ENCODE measurements at places on chromosomes 11 and 22.
A peak's percentile ranks its signal among the peaks of the same experiment; 100 is the strongest.

DNA sequence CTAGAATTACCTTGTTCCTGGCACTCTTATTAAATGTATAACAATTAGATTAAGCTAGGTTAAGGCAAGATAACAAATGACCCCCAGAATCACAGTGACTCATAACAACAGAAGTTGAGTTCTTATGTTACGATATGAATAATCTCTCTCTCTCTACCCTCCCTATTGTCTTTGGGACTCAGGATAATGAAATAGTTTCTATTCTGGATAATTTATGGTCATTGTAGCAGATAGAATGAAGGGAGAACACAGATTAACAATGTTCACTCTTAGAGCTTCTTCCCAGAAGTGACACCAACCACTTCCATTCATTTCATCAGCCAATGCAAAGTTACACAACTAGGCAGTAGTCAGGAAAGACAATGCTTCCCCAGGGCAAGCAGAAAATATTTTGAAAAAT lies 334.5 kb downstream of the C11orf87 start:
- no peak for DNase-seq

DNA sequence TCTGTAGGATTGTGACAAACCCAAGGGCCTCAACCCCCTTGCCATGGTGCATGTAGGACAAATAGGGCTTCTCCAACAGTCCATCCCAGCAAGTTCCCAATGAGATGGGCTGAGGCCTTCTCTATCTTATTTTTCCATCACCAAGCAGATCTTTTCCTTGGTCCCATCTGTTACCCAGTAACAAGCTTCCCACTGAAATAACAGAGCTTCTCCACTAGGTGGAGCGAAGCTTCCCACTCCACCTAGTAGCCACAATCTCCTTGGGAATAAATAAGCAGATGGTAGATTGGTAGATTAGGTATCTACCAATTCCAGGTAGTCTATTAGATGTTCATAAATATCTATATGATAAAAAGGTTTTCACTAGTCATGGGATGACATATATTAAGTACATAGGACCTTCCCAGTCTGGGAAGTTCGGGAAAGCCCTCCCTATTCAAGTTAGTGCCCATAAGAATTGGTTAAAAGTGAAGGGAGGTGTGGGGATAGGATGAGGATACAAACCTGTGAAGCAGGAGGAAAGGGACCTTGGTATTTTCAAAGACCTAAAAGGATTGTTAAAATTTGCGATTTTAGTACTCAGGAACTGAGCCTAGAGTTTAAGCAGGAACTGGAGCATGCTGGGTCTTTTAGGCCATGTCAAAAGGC lies 5.9 kb upstream of the OR52L1 start:
- no peak for DNase-seq

GRCh38 chr11:116384876-116385275 lies 387.9 kb downstream of the BUD13 start:
- DNase-seq, result no peak

DNA sequence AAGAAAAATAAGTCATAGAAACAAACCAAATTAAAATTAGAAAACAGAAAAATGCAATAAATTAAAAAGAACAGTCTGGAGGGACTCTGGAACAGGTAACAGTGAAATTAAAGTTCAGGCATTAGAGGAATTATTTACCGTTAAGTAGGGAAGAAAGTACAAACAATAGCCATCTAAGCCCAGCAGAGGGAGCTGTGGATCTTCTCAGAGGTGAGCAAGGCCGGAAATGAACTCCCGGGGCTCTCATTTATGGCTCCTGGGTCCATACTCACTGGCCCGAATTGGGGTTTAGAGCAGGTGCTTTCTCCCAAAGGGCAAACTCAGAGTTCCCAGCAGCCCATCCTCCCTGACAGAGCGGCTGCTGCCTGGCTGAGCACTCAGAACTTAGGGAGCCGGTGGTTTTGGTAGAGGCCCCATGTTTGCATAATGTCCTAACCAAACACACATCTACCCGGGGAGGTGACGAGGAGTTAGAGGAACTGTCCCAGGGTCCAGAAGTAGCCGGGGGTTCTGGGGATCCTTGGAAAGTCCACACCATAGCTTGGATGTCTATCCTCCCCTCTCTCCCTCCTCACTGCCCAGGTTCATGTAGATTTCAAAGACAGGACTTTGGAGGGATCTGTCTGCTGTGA lies 87.8 kb upstream of the VPREB1 start:
- peak; percentile 20 for DNase-seq

GRCh38 chr11:12070446-12071267 lies 39.7 kb upstream of the MICAL2 start:
- DNase-seq, result no peak

DNA sequence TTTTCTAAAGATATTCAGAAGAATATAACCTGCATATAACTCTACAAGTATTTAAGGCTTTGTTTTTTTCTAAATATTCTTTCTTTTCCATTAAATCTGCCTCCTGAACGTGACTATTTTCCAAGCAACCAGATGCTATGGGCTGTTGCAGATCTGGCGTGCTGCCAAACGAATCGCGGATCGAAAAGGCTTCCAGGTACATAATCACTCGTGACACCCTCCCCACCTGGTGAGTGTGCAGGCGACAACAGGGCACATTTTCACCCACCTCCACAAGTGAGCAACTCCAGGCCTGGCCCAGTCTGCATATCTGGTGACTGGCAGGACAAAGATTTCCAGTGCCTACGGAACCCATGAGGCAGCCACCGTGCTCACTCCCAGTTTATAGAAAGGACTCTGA lies 660.1 kb downstream of the OPCML start:
- DNase-seq, result no peak

DNA sequence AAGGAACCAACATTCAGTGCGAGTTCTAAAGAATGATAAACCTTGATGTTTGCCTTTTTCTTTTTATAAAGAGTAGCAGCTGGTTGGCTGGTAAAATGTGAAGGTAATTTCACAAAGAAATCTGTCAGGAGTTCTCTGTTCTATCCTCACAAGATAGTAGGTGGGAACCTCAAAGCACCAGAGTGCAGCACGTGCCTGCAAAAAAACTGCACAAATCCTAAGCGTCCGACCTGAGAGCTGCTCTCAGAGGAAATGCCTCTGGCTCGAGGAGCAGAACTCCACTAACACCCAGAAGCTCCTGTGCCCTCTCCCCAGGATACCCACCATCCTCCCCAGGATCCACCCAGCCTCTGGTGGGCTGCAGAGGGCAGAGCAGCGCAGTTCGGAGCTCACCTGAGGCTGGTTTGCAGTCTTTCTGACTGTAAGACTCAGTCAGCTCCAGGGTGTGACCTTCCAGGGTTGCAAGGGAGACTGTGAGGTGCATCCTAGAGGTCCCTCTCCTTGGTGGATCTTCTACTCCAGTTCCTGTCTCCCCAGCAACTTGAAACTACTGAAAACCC lies 23.5 kb downstream of the PRDM10 start:
- DNase-seq, result no peak

DNA sequence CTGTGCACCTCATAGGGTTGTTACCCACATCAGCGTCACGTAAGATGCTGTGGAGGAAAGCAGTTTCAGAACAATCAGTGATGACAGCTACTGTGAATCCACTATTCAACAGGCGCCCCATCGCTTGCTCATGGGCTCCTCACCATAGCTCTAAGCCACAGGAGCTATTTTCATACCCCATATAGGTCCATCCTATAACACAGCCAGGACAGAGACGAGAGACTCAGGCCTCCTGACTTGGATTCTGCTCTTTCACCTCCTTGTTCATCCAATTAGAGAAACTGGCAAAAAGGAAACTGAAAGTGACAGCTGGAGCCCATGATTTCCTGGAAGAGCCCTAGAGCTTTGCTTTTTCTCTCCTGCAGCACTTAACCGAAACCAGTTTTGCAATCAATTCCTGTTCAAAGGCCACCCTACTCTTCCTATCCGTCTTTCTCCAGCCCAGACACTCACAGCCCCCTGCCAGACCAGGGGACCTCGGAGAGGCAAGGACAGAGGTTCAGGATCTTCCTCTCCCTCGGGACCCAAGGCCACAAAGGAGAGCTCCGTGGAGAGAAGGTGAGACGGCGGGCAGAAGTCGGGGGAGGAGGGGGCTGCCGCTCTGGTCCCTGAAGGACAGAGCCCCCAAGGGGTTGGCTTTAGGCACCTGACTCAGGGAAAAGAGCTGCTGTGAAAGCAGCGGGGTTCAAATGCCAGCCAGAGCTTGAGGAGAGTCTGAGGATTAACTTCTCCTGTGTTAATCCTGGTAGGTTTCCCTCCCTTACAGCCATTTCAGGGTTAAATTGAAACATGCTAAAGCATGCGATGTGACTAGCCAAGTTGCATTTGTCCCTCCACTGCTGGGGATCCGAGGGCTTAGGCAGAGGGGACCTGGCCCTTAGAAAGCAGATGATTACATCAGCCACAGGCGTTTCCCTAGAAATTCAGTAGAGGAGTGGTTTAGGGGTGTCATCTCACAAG lies at the start of gene APOL6:
Gene APOL6, plus strand, starts transcription at position 381 of the 960 bp plus-strand sequence. CDS start 7,980 bp downstream, outside the sequence.
- peak; percentile 34 for DNase-seq

GRCh38 chr11:72578991-72579815 lies 95.0 kb downstream of the PDE2A start:
- DNase-seq, result no peak

- DNase-seq, result no peak
Observed at GRCh38 chr11:91837411-91838330, 386.9 kb upstream of the FAT3 start.

- no peak for DNase-seq
Observed at GRCh38 chr11:87597725-87598124, 560.0 kb downstream of the TMEM135 start.

DNA sequence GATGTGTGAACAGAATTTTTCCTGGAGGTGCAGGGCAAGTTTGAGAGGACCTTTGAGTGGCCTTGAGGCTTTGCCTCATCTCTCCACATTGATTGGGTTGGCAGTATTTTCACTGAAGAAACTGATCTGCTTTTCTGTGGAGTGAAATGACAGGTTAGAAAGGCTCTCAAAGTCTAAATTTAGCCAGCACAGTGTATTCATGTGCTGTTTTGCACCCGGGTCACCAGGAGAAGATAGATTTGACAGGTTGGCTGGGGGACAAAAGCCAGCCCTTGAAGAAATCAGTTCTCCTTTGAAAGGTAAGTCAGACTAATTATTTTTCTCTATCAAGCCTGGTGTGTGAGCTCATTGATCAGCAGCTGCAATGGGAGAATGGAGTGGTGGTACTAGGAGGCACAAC lies 152.9 kb downstream of the DBX1 start:
- DNase-seq, result no peak

DNA sequence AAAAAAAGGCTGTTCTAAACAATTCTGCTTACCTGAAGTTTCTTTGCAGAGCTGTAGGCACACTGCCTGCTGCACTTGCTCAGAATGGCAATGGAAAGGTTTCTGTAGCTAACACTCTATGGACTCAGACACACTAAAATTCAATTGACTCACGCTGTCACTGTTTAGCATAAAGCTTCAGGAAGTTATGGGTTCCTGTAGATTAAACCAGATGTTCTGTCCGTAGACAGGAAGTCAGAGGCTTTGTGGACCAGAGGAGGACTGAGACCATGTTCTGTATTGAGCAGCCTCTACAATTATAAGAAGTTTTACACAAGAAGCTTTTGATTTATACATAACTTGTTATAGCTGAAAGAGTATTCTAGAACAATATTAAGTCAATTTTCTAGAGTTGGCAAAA lies 70.4 kb downstream of the GLYATL1 start:
- no peak for DNase-seq

DNA sequence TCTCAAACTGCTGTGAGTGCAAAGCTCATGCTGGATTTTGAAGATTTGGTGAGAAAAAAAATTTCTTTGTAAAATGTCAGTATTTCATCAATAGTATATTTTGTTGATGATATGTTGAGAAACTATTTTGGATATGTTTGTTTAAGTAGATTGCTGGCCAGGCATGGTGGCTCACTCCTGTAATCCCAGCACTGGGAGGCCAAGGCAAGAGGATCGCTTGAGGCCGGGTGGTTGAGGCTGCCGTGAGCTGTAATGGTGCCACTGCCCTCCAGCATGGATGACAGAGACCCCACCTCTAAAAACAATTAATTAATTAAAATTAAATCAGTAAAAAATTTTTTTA lies 6.9 kb upstream of the IFITM3 start:
- no peak for DNase-seq

GRCh38 chr11:129657866-129658525 lies 157.7 kb upstream of the TMEM45B start:
- DNase-seq, result no peak

- no peak for DNase-seq
Observed at GRCh38 chr11:86524620-86525352, 147.6 kb downstream of the ME3 start.

- peak; percentile 14 for DNase-seq
Observed at GRCh38 chr22:21641417-21641788, 699 bp upstream of the SDF2L1 start.

DNA sequence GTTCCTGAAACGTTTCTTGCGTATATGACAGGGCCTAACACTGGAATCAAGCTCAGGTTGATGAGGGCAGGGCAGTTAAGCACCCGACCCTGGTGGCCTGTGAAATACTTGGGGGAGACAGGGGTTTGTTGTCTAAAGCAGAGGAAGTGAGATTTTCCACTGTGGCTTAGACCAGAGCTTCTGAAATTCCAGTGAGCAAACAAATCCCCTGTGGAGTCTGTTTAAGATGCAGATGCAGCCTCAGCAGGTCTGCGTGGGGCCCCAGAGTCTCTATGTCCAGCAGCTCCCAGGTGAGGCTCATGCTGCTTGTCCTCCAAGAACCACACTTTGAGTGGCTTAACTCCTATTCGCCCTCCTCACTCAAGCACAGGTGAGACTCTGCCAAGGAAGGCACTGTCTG lies 39.1 kb upstream of the PRAME start:
- no peak for DNase-seq

- no peak for DNase-seq
Observed at GRCh38 chr11:27820249-27820648, 120.0 kb upstream of the BDNF start.

- DNase-seq, result no peak
Observed at GRCh38 chr11:2325719-2326118, 23.9 kb downstream of the TSPAN32 start.

DNA sequence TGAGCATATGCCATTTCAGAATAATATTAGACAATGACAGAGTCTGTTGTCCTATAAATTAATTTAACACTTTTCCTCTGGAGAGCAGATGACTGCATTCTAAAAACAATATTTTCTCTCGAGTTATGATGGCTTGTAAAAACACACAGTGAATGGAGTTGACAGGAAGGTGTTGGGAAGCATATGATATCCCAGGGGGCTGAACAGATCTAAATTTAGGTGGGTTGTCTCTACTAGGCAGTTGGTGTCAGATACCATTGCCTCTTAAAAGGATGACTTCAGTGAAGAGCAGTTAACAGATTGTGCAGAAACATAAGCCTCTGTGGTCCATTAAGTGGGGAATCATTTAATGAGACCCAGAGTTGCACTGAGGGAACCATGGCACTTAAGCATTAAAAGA lies 30.7 kb downstream of the SVIP start:
- no peak for DNase-seq

- no peak for DNase-seq
Observed at GRCh38 chr11:64582885-64583284, 8.1 kb upstream of the SLC22A12 start.

DNA sequence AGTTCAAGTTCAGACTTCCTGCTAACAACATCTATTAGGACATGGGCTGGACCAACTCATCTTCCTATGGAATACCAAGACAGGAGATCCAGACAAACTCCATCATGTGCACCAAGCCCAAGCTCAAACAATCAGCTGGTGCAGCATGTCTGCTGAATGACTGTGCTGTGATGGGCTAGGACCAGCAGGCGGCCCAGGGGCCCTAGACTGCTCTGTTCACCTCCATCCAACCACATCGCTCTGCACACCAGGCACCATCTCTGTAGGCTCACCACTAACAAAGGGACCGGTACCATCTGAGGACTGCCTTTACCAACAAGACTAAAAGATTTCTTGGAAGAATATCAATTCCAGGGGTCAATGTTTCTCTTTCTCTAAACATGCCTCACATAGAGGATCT lies 10.3 kb downstream of the BRD1 start:
- DNase-seq, result no peak

GRCh38 chr22:23743303-23743705 lies 7.6 kb downstream of the ZNF70 start:
- no peak for DNase-seq

GRCh38 chr11:16081382-16082094 lies 274.8 kb downstream of the SOX6 start:
- DNase-seq, result no peak

All from NK-92 treated with Interleukin-12 subunit alpha and Interleukin-12 subunit beta, amount 100 ng/mL, for 24 hours (cell line).